Stimulated activated CD4-positive, alpha-beta T cell treated with anti-CD3 and anti-CD28 coated beads, Interleukin-12 subunit alpha, Interleukin-12 subunit beta, amount 100 ng/mL, for 4 hours (primary cell): ENCODE measurements at places on chromosomes 6 and 20.

DNA sequence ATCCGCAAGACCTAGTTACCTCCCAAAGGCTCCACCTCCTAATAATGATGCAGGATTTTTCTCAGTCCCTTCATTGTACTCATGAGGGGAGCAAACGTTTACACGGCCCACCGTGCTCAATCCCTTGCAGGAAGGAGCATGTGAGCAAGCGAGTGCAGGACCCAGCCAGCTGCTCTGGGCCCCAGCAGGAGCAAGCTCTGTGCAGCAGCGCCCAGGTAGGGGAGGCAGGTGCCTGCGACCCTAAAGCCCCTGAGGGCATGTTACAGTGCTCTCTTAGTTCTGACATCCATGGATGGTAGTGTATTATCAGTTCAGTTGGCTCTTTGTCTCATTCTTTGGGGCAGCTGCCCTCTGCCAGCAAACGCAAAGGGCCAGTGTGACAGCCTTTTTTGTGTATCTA is 143.4 kb downstream of the TBXT start:
- no peak for DNase-seq

DNA sequence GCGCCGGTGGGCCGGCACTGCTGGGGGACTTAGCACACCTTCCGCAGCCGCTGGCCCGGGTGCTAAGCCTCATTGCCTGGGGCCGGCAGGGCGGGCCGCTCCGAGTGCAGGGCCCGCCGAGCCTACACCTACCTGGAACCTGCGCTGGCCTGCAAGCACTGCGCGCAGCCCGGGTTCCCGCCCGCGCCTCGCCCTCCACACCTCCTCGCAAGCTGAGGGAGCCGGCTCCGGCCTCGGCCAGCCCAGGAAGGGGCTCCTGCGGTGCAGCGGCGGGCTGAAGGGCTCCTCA is 10.7 kb upstream of the MPC1 start:
- no peak for DNase-seq

GRCh38 chr6:99761711-99762110 is 155.1 kb downstream of the PRDM13 start:
- DNase-seq: no peak

DNA sequence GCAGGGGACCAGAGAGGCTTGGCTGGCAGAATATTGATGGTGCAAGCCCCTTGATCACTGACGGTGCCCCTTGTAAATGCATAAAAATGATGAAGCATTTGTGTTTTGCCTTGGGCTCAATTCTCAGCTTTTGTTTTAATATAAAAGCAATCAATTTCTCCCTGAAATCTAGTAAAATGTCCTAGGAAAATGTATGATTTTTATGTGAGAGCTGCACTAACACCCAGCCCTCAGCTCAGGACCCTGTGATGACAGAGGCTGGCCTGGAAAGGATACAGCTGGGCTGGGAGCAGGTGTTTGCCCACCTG is 84.7 kb upstream of the PHACTR3 start:
- DNase-seq: no peak

GRCh38 chr6:13099771-13100170 is 228.6 kb downstream of the TBC1D7 start:
- no peak for DNase-seq

GRCh38 chr6:72649032-72649984 is 27.4 kb downstream of the KCNQ5 start:
- no peak for DNase-seq

DNA sequence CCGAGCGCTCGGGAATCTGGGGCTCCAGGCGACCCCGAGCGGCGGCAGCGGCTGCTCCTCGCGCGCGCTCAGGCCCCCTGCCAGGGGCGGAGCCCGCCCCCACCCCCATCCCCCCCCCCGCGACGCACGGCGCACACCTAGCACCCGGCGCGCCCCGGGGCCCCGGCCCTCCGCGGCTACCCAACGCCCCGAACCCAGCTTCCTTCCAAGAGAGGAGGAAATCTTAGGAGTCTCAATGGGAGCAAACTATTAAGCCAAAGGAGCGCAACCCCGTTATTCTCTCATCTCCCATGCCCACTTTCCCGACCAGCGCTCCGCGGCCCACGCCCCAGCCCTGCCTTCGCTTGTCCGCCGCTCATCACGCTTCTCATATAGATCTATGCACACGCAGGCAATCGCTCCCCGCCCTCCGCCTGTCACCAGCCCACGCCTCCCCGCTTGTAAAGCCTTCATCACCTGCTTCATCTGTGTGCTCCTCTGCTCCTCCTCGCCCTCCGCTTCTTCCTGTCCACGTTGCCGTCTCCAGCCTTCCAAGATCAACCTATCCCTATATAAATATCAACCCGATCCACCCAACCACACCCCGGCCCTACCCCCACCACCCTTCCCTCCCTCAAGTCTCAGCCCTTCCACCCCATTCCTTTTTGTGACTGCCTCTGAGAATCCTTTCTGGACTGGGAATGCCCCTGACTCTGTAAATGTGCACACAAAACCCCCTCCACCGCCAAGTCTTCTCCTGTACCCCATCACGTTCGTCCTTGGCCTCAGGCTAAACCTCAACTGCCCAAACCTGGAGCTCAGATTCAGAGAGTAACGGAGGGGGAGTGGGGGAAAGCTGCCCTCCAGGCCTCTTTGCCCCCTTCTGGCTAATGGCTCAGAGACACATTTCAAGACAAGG is at the start of gene DLK2:
TSS of gene DLK2 (minus strand) at position 18 of the 898 bp plus-strand sequence. CDS start 723 bp downstream, outside the sequence.
- peak; percentile 64 for DNase-seq

DNA sequence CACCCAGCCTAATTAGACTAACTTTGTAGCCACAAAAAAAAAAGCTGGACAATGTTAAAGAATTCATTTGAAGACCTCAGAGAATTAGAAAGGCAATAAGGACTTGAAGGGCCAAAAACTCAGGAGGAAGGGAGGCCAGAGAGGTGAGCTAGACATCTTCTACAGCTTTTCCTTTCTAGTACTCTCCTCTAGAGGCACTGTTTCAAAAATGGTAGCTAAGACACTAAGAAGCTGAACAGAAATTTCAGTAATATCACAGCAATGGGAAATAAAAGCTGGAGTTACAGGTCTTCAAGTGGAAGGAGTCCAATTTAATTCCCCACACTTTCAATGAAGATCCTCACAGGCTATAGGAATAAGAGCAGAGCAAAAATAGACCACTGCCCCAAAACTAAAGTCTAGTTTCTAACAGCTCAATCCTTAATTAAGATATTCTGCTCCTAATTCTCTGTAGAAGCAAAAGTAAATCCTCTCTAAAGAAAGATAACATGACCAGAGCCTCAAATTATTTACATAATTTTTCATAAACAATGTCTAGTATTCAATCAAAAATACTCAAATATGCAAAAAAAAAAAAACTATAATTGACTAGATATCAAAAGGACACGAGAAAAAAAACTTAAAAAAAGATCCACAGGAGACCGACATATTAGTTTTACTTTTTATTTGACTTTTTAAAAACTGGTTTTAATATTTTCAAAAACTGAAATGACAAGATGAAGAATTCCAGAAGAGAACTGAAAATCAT is 63.7 kb downstream of the RNGTT start:
- DNase-seq: no peak

DNA sequence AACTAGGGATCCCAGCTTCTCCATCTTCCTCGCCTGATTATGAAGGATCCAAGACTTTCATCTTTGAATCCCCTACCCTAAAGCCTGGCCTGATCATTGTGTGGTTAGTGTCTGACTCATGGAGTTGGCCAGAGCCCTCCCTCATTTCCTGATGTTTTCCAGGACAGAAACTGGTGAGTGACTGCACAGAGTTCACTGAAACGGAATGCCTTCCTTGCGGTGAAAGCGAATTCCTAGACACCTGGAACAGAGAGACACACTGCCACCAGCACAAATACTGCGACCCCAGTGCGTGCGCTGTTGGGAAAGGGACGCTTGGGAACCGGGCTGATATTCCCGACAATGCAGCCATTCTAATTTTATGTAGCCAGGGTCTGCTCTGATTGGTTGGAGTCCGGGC is 4.0 kb downstream of the CD40 start:
- no peak for DNase-seq

- DNase-seq: no peak
Observed at GRCh38 chr6:32837651-32838113, 857 bp downstream of the TAP2 start.

DNA sequence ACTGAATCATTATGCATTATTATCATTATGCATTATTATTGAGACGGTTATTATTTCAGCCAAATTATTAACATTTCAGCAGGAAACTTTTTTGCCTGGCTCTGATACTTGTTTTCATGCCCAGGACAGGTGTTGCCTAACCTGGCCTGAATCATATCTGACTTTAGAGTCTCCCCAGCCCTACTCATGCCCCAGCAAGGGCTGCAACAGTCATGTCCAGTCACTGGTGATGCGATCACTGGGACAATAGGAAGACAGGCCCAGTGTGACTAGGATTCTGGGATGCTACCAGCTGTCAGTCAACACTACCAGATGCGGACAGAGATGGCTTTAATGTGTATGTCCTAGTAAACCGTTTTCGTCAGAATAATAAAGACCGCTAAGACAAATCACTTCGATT is 285.0 kb downstream of the KHDC1L start:
- DNase-seq: no peak

GRCh38 chr6:139570166-139570565 is 195.7 kb upstream of the CITED2 start:
- no peak for DNase-seq

GRCh38 chr6:133394630-133395029 is 153.5 kb downstream of the EYA4 start:
- no peak for DNase-seq

DNA sequence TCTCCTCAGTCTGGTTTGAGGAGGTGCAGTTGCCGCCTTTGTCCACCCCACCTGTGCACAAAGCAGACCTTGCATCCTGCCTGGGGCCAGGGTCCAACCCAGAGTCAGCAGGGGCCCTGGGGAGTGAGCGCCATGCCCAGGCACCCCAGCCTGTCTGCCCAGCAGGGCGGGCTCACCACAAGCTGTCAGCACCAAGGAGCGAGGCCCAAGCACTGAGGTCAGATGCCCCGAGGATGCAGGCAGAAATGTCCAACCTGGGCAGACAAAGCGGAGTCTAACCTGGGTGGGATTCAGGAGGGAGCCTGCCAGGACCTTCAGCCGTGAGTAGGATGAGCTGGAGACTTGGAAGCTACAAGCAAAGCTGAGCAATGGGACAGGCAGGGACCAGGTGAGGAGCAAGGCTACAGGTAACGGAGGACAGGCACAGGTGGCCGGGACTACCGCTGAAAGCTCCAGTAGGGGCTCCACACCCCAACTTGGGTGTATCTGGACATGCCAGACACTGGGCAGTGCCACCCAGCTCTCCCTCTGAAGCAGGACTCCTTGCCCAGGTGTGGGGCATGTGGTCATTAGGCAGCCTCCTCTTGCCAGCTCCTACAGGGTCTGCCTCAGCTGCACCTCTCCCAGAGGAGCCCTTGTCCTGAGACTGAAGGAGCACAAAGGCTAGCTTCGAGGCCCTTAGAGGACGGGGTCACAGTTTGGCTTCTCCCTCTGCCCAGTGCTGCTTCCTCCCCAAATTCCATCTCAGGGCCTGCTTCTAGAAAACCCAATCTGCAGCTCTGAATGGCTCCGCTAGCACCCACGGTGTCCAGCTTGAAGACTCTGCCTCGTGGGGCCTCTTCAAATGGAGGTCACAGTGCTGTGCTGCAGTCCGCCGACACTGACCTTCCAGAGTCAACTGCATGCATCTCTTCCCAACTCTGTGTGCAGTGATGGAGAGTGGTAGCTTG is 210.6 kb upstream of the CDYL start:
- no peak for DNase-seq

GRCh38 chr6:98812220-98812619 is 22.2 kb upstream of the POU3F2 start:
- DNase-seq: no peak

GRCh38 chr6:68256391-68256790 is 378.7 kb upstream of the ADGRB3 start:
- DNase-seq: no peak

- DNase-seq: peak; percentile 48
Observed at GRCh38 chr20:32018269-32019155, 8.3 kb downstream of the CCM2L start.

GRCh38 chr6:133890711-133891148 is 1.8 kb downstream of the TCF21 start:
- no peak for DNase-seq

DNA sequence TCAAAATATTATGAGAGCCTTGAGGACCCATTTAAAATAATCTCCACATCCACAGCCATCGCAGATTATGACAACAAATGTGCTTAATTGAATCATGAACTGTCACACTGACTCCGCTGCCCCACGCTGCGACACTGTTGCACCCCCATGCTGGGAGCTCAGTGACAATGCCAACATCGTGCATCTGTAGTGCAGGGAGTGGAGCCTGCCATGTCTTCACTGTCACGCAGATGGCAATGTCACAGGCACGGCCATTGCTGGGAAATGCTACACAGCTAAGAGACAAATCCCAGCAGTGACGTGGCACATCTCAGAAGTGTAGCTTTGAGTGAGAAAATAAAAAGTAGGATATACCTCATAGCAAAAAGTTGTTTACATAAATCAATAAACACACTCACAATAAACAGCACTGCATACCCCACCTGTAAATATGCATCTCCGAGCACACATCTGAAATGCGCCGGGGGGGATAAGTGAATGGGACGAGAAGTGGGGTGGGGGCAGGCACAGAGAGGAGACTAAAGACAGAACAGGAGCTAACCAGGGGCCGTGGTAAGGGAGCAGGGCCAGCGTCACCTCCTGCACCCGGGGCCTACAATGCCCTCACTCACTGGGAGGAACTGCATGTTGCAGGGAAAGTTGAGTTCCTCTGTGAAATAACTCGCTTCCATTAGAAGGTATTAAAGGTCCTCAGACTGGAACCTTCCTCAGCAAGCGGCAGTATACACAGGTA is 349.9 kb downstream of the THBS2 start:
- no peak for DNase-seq

- no peak for DNase-seq
Observed at GRCh38 chr6:130032758-130033340, 14.5 kb downstream of the L3MBTL3 start.

DNA sequence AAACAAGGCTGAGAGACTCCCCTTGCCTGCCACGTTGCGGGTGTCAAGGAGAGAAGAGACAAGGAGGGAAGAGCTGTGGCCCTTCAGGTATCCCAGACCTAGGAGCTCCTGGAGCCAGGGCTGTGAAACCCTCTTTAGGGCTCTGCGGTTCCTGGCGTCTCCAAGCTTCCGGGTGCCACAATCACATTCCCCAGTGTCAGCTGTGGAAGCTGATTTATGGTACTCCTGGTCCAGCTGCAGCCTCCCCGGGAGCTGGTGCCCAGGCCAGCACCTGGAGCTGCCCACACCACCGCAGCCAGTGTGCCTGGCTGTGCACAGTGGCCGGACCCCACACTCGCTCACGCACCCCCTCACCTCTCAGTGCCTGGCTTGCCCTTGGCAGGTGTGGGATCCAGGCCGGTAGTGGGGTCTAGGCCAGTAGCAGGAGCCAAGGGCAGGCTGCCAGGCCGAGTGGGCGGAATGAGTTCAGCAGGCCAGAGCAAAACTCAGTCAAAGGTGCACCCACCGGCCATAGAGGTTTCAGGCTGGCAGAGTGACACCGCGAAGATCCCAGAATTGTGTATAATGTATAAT is 58.9 kb upstream of the L3MBTL3 start:
- DNase-seq: no peak
